ENCODE measurements at places on chromosomes 6 and 20. TPM values are rescaled to one million over a fixed set of nuclear protein-coding genes. Genes with fewer than 3 reads are reported as not detected.

The CD93 gene
- 76.7 TPM for total RNA-seq

The ZBTB22 gene
- total RNA-seq = 17.7 TPM

The ARMH2 gene
- not detected for total RNA-seq

The FNDC1 gene
- 71.0 TPM for total RNA-seq

The ANKEF1 gene
- total RNA-seq = 1.0 TPM

The AIF1 gene
- total RNA-seq = 19.8 TPM

The C6orf47 gene
- total RNA-seq = 18.3 TPM

The SAMD5 gene
- 2.1 TPM for total RNA-seq

The SLC32A1 gene
- not detected for total RNA-seq

The RNF39 gene
- not detected for total RNA-seq

The NFS1 gene
- 11.5 TPM for total RNA-seq

The ZNF133 gene
- 16.7 TPM for total RNA-seq

The ATP5F1E gene
- total RNA-seq = 28.2 TPM
